Natural killer cell (primary cell): ENCODE measurements at places on chromosomes 11 and 22.

- peak; percentile 82 for DNase-seq
These were observed 627 bp downstream of the ASCL2 start for GRCh38 chr11:2269601-2270321.

- no peak for DNase-seq
These were observed 18.0 kb downstream of the ACRV1 start for GRCh38 chr11:125662689-125663088.

- DNase-seq: no peak
These were observed 681.4 kb upstream of the TENM4 start for GRCh38 chr11:80122211-80122610.

- DNase-seq: no peak
These were observed 4.6 kb upstream of the SMCO4 start for GRCh38 chr11:93547773-93548172.

DNA sequence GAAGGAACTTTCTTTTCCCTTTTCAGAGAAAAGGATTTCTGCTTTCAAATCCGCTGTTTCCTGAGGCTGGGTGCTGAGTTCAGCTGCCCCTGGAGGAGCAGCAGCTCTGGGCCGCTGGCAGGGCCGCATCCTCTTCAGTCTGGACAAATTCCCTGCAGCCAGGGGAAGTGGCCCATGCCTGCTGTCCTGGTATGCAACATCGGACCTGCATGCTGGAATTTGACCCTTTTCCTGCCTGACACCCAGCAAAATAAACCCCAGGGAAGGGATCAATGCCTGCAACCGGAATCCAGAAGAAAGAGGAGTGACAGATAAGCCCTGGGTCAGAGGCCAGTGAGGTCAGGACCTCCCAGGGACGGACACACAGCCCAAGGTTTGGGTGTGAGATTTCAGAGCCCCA is 54.1 kb upstream of the LINC01488 start:
- DNase-seq: no peak

- DNase-seq: no peak
These were observed 865 bp upstream of the ZNF280A start for GRCh38 chr22:22520667-22521602.

DNA sequence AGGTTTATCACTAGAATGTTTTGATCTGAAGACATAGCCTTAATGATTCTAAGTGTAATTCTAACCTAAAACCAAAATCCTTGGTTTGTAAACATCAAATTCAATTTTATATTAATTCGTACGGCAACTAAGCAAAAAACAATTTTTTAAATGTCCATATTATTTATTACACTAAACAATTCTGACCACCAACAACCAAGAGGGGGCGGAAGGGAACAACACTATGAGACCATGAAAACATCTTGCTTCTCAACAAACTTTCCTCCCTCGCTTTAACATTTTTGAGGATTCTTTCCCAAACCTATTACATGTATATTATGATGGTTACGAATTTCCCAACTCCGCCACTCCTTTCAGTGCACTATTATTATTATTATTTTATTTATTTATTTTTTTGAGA is 6.5 kb upstream of the UCP2 start:
- DNase-seq: no peak

DNA sequence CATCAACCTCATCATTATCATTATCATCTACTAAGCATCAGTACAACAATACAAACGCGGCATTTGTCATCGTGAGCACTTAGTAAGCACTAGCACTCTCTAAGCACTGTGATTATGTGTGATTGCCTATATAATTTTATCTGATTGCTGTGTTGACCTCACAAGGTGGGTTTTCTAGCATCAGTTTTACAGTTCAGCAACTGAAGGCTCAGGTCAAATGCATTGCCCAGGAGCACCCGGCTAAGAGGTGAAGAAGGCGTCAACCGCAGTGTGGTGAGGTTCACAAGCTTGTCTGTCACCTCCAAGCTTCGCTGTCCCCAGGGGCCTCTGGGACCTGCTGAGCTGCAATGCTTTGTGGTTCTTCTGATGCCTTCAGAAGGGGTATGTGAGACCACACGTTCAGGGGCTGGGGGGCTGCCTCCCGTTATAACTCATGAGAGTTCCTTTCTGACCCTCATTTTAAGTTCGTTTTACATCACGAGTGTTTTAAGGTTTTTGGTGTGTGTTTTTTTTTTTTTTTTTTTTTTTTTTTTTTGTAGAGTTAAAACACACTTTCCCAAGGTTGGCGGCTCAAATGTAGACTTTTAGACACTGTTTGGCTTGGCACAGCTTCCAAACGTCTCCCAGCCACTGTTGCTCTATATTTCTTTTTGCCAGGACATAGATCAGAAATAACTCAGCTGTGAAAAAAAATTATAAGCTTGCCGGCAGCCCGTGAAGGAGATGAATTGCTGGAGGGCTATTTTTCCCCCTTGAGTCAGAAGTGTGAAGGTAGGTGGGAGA is 33.8 kb upstream of the SCUBE1 start:
- peak; percentile 69 for DNase-seq

DNA sequence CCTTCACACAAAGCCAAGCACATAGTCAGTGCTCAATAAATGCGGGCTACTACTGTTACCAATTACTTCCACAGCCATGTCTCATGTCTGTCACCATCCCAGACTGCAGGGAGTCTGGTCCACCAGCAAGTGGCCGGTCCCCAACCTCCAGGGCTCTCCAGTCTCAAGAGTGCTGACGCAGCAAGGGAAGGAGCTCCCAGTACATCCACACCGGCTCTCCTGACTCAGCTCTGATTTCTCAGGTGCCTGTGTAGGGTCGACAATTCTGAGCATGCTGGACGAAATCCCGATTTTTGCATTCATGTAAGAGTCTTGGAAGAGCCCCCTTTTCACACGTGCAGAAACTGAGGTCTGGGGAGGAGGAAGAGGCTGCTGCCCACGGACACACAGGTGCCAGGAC is 10.3 kb upstream of the NEFH start:
- DNase-seq: no peak

DNA sequence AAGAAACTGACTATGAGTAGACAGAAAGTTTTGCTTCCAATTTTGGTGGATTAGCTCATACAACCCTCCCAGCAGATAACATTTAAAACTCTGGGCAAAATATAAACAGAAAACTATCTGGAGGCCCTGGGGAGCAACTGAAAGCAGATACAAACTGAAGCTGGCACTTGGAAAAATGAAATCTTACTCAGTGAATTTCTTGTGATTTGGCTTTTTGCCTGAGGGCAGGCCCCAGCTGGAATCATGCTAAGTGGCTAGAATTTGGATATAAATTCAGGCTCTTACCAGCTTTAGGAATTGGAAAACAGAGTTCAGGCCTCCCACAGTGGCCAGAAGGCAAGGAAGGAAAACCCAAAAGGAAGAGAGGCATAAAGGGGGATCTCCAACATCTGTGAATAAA is 85.8 kb downstream of the EFCAB6 start:
- no peak for DNase-seq

GRCh38 chr11:120569861-120570260 is 58.3 kb downstream of the GRIK4 start:
- no peak for DNase-seq

DNA sequence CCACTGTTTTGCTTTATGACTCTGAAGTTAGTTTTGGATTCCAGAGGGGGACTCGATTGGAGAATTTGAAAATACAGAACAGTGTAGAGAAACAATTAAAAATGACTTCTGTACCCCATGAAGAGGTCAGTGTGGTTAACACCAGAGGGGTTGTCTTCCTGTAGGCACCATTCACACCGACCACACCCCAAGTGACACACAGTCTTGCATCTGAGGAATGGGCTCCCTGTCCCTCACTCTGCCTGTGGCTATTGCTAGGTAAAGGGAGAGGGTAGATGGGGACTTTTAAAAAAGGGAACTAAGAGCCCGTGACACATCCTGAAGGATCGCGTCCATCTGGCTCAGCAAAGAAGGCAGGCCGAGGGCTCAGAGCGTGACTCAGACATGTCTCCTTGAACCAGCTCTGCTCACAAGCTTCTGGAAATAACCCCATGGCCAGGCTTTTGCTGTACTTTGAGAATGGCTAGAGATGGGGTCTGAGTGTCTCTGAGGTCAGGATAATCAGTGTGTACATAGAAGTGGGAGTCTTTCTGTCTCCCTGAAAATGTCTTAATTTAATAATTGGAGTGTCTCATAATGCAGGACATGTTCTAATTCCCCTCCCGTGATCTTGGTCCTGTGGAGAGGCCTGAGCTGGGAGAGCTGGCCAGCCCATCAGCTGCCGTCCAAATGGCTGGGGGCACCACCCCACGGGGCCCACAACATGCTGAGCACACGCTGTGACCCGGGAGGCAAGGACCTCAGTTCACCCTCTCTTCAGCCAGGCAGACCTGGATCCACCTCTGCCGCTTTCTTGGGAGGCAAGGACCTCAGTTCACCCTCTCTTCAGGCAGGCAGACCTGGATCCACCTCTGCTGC is 39.3 kb downstream of the SGSM1 start:
- peak; percentile 35 for DNase-seq

DNA sequence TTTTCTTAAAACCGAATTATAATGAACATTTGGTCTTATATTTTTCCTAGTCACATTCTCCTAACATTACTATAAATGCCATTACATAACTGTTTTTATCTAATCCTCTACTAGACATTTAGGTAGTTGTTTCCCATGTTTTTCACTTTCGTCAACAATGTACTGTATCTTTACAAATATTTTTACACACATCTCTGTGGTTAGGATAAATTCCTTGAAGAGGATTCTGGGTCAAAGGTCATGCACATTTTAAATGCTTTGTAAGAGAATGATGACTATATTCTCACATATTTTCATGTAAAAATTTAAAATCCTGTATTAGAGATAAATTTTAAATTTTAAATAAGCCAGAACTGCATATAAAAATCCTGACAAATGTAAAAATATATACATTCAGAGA is 61.3 kb upstream of the CLNS1A start:
- no peak for DNase-seq

DNA sequence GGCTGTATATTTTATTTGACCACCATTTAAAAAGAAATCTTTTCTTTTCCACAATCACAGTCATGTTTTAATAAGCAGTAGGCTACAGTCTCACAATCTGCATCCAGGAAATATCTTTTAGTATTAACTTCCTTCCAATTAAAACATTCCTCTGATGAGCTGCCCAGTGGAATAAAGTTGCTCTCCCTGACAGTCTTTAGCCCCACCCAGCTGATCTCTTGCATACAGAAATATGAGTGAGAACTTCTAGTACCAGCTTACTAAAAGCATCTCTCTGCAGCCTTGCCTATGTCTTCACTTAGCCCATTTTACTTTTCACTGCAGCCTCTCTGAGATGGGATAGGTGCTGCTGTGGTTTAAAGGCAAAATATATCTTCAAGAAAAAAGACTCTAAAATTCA is 143.4 kb upstream of the ANO3 start:
- DNase-seq: no peak

DNA sequence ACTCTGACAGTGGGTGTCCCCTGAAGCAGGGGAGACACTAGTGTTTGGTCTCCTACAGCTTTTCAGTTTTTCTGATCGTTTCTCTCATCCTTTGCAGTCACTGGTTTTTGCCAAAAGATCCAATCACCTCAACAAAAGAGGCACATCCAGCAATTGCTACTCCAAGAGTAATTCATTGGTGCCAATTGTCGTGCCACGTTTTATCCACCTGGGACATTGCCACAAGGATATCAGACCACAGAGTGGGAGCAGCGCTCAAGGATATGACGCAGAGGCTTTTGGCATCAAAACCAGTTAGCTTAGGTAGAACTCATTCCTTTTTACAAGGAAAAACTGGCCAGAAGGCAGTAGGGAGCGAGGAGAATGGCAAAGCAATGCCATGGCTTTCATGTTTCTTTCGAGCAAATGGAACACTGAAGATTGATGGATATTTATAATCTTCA is 40.9 kb upstream of the BLID start:
- DNase-seq: no peak

DNA sequence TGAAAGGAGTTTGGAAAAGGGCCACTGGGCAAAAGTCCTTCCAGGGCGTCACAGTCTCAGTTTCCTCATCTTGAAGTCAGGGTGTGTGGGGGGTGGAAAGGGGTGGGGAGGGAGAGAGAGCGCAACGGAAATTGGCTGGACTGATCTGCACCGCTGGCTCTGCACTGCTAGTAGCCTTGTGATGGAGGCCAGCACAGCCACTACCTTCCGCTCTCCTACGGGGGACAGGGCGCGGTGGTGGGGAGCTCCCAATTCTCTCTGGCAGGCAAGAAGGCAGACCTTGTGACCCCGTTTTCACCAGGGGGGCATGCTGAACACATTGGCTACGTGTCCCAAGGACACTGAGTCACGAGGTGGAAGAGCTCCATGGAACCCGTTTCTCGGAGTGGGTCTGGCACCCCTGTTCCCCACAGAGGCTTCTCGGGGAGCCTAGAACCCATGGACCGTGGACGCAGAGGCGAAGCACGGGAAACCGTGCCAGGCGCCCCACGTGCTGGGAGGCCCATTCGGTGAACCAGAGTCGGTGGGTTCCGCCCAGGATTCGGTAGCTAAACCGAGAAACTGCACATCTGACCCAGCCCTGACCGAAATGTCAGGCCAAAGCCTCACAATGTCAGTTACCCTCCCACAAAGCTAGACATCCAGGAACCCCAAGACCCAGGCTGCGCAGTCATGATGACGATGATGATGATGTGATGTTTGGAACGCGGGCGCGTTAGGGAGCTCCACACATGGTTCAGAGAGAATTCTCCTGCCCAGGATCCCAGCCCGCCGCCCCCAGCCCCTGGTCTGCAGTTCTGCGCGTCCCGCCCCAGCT is 28.3 kb upstream of the WNT11 start:
- peak; percentile 36 for DNase-seq

GRCh38 chr11:114441921-114442320 is 2.7 kb downstream of the REXO2 start:
- DNase-seq: no peak

DNA sequence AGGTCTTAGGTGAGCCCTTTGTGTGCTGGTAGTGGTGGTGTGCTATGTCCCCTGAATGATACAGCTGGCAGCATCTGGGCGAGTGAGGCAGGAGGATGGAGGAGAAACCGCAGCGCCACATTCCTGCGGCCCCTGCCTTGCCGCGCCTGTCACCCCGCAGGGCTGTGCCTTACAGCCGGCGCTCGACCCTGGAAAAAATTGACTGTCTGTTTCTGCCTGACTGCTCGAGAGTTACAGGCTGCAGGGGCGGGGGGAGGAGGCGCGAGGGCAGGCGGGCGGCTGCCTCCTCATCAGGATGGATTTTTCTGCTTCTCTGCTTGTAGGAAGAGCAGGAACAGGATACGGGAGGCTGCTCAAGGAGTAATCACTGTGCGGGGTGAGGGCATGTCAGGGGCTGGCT is 443.4 kb downstream of the MIAT start:
- no peak for DNase-seq

DNA sequence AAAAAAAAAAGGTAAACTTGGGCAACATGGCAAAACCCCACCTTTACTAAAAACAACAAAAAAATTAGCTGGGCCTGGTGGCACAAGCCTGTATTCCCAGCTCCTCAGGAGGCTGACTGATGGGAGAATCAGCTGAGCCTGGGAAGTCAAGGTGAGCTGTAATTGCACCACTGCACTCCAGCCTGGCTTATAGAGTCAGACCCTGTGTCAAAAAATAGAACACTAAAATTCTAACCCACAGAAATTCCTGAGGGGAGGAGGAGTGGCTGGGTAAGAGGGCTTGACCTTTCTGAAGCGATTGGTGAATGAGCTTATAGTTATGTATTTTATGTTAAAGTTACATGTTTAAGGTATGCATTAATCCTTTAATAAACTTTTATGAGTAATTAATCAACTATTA is 53.3 kb downstream of the FAT3 start:
- DNase-seq: no peak

GRCh38 chr11:32309530-32310213 is 125.7 kb downstream of the WT1 start:
- no peak for DNase-seq
